ENCODE measurements at places on chromosomes 11 and 22. TPM values are rescaled to one million over a fixed set of nuclear protein-coding genes. Genes with fewer than 3 reads are reported as not detected.

The MISFA gene
- not detected for total RNA-seq

The LRRC56 gene
- 1.5 TPM for total RNA-seq

The OR5I1 gene
- total RNA-seq, result not detected

The POU2AF2 gene
- total RNA-seq, result not detected

The P2RY2 gene
- total RNA-seq, result 48.3 TPM

The TMEM126A gene
- total RNA-seq, result 27.1 TPM

The INPP5J gene
- total RNA-seq, result 2.4 TPM

The GLYAT gene
- not detected for total RNA-seq

The IFITM5 gene
- total RNA-seq, result not detected

The MPZL3 gene
- total RNA-seq, result 44.4 TPM

The IGF2 gene
- total RNA-seq, result 35.3 TPM

The RCOR2 gene
- total RNA-seq, result not detected

The RASL10A gene
- total RNA-seq, result 0.75 TPM

The RHOG gene
- 84.5 TPM for total RNA-seq

The VPREB3 gene
- not detected for total RNA-seq

The NAALAD2 gene
- total RNA-seq, result 0.76 TPM

The GLYATL1 gene
- total RNA-seq, result not detected

The CCDC73 gene
- total RNA-seq, result not detected

The C1QTNF5 gene
- total RNA-seq, result 14.7 TPM

The LRP5 gene
- 13.7 TPM for total RNA-seq

The LMNTD2 gene
- total RNA-seq, result 3.4 TPM

The MYOD1 gene
- total RNA-seq, result not detected

The BEST1 gene
- 0.22 TPM for total RNA-seq

The APOL4 gene
- 10.3 TPM for total RNA-seq

The NLRP14 gene
- not detected for total RNA-seq

The HTR3B gene
- 0.15 TPM for total RNA-seq

The BBOX1 gene
- 13.0 TPM for total RNA-seq

The RTN4RL2 gene
- total RNA-seq, result 0.68 TPM

The TRIM49 gene
- total RNA-seq, result 0.94 TPM

The HBD gene
- not detected for total RNA-seq

The SLC5A4 gene
- total RNA-seq, result not detected

The FAM180B gene
- not detected for total RNA-seq

The MUC5B gene
- total RNA-seq, result 0.04 TPM

The YPEL1 gene
- 1.3 TPM for total RNA-seq

The FAM181B gene
- total RNA-seq, result 0.57 TPM

The HIKESHI gene
- 35.6 TPM for total RNA-seq
